ENCODE measurements at places on chromosomes 5 and 9.

DNA sequence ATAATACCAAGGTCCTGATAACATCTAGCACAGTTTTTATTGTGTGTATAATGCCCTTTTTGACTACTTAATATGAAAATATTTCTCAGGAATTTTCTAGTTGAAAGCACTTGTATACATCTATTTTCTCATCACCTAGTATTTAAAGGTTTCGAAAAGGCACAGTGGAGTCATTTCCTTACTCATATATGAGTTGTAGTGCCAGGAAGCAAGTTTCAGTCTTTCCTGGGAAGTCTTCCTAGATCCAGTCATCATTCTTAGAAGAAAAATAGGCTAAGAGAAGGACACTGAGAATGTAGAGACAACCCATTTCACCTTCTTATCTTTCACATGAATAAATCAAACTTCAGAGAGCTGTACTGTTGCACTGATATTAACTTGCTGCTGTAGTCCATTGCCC, 70.2 kb downstream of the SLC25A46 start:
- no peak for DNase-seq

GRCh38 chr9:72305102-72305546, 59.9 kb downstream of the ZFAND5 start:
- no peak for DNase-seq

DNA sequence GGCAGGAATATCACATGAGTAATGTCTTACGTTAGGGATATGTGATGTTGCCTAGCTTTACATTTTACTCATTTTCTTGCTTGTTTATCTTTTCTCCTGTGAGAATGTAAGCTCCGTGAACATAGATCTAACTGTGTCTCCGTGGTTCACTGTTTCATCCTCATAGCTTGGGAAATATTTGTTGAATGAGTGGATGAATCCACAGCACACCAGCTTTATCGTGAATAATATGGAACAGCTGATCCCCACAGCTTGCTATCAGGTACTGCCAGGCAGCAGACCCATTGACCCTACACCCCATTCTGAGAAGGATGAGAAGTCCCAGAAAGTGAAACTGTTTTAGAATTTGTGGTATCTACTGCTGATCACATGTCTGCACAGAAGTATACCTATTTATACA, 106.8 kb upstream of the FBN2 start:
- no peak for DNase-seq

DNA sequence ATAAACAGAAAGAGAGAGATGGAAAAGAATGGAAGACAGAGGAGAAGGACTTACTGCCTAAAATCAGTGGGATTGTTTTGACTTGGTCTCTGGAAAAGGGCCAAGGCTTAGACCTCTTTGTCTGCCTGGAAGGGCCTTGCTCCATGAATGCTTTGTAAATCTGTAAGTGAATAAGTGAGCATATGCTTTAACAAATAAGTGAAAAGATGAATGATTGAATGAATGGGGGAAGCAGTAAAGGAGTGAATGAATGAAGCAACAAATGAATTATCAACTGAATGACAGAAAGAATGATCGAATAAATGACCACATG, 5.5 kb downstream of the KCNIP1 start:
- no peak for DNase-seq

DNA sequence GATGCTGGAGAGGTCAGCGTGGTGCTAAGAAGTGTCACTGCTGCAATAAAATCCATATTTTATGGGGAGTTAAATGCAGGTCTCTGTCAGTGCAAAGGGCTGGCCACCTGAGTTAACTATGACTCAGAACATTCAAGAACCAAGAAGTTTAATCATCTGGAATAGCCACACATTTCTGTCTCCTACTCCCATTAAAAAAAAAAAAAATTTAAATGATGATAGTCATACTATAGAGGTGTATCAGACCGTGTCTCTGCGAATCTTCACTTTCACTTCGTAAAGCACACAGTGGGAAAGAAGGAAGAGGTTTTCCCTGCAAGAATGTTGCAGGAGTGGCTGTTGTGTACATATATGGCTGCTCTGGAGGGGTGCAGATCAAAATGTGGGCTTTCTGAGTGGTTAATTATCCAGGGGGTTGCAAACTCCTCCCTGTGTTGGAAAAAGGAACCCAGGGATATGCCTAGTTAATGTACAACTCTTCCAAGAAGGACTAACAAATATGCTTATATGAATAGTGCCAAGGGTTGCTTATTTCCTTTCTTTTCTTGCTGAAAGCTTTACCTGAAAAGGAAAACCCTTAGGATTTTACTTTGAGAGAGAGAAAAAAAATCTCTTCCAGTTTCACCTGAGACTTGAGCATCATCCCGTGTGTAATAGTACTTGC, 1.5 kb downstream of the CDH6 start:
- DNase-seq, result no peak

DNA sequence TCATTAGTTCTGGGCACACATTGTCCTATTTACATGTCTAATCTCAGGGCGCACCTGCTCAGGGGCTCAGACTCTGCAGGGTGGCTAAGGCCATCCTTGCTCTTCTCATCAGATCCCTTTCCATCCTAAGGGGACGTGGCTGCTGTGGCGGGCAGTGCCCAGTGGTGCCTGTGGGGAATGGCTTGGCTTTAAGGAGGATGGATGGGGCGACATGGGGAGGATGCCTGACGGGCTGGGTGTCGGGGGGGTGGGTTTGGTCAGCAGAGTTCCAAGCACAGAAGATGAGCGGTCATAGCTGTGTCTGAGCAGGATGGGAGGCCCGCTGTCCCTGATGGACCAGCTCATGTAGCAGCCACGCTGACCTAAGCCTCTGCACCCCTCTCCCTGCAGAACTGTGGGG, 40.9 kb upstream of the SUSD3 start:
- DNase-seq, result no peak

GRCh38 chr5:178429156-178429468, 161.1 kb downstream of the COL23A1 start:
- DNase-seq, result no peak

- no peak for DNase-seq
These were observed 536 bp upstream of the SLC6A7 start for GRCh38 chr5:150189326-150189725.

DNA sequence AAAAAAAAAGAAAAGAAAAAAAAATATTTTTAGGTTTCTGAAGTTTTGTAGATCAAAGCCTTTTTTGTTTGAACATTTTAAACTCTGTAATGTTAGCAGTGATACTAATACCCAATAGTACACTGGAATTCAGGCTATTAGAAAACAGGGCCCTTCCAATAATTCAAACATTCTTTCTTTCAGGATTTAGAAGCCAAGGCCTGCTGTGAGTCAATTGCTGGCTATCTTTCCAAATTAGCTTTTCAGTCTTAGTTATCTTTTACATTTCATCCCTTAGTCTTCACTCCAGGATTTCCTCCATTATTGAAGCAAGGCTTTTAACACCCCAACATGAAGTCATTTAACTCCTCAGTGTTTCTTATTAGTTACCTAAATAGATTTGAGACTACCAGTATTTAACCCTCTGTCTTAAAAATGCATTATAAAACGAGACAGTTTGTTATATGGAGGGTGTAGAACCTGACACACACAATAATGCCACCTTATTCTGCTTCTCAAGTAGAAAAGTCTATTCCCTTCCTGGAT, 951.9 kb upstream of the DMAC1 start:
- no peak for DNase-seq
